CD4-positive, alpha-beta T cell treated with Interleukin-17A for 4 hours (primary cell): ENCODE measurements at places on chromosomes 2 and 18.

DNA sequence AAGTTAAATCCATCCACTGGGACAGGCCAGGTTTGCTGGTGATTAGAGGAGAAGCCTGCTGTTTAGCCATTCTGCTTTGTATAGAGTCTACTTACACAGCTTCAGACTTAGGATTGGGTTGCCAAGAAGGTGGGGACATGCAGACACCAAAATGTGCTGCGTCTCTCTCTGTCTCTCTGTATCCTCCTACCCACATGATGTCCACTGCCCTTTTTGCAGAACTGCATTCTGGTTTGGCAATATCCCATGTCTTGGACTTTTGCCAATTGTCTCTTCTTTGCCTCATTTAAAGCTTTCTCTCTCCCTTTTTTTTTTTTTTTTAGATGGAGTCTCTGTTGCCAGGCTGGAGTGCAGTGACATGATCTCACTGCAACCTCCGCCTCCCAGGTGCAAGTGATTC is 261.1 kb upstream of the FN1 start:
- no peak for DNase-seq

GRCh38 chr18:22489704-22490103 is 72.0 kb upstream of the CTAGE1 start:
- DNase-seq, result no peak

DNA sequence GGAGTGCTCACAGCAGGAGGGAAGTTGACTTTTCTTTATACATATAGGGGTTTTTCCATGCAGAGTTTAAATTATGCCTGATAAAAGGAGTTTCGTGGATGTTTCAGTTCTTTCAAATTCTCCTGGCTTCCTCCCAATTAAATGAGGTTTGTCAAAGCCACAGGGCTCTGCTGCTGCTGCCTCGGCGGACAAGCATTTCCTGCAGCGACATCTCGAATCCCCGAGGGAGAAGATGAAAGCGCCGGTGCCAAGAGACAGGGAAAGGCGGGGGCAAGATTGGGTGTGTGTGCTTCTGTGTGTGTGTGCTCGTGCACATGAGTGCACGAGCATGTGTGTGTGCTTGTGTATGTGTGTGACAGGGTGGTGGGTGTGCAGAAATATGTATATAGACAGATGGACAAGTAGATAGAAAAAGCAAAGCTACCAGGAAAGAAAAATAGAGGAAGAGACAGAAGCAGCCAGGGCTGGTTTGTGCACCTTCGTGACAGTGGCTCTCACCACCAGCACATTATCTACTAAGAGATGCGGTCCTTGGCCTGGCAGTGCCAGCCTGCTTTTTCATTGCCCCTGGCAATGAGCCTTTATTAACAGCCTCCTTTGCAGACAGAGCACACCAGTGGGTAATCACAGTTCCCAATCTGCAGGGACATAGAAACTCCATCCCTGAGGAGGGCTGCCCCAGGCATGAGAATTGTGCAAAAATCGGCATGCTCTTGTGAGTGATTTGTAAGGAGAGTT is 76.2 kb downstream of the CDK15 start:
- DNase-seq, result peak; percentile 17

DNA sequence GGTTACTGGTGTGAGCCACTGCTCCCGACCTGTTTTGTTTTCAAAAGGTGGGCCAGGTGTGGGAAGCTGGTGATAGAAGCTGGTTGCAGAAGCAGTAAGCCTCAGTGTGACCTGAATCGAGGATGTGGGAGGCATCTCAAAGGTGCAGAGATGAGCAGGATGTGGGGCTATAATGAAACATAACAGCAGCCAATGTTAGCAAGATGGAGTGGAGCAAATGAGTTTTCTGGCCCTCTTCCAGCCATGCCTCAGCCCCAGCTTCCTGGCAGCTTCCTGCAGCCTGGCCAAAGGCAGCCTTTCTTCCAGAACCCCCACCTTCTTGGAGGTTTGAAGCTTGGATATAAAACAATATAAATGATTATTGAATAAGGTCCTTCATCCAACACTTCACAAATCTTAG is 184.8 kb downstream of the NCK2 start:
- peak; percentile 80 for DNase-seq

DNA sequence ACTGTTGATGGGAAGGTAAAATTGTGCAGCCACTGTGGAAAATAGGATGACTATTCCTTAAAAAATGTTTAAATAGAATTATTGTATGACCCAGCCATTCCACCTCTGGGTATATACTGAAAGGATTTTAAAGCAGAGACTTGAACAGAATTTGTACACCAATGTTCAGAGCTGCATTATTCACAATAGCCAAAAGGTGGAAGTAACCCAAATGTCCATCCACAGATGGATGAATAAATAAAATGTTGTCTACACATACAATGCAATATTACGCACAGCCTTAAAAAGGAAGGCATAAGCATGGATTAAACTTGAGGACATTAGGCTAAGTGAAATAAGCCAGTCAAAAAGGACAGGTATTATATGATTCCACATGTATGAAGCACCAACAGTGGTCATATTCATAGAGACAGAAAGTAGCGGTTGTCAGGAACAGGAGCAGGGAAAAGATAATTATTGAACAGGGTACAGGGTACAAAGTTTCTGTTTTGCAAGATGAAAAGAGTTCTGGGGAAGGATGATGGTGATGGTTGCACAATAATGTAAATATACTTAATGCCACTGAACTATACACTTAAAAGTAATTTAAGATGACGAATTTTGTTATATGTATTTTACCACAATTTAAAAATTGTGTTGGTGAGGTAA is 39.4 kb downstream of the EVA1A start:
- no peak for DNase-seq

GRCh38 chr2:174748948-174749347 is 15.3 kb downstream of the CHRNA1 start:
- peak; percentile 85 for DNase-seq

- DNase-seq, result no peak
Observed at GRCh38 chr18:58576638-58577251, 52.1 kb downstream of the ALPK2 start.

DNA sequence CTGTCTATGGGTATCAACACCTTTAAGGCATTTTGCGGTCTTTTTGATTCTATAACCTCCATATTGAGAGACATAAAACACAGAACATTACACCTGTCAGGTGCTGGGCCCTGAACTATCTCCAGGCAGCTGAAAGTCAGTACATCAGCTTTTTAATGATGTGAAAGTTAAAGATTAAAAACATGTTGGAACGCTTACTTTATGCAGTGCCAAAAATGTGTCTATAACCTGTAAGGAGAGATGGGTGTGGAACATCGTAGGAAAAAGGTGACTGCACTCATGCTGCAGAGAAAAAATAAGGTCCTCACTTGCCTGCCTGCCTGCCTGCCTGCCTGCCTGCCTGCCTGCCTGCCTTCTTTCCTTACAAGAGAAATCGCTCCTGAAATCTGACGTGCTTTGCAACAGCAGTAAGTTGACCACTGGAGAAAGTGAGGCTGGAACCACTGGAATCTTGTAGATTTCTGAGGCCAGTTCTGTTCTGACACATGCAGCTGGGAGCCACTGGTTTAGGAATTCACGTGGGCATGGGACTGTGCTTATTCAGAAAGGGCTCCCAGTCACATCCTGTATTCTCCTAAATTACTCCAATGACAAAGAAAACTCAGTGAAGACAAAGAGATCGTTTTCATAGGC is 34.1 kb downstream of the BCL11A start:
- DNase-seq, result no peak

- DNase-seq, result no peak
Observed at GRCh38 chr2:30736461-30737325, 70.6 kb downstream of the CAPN13 start.

DNA sequence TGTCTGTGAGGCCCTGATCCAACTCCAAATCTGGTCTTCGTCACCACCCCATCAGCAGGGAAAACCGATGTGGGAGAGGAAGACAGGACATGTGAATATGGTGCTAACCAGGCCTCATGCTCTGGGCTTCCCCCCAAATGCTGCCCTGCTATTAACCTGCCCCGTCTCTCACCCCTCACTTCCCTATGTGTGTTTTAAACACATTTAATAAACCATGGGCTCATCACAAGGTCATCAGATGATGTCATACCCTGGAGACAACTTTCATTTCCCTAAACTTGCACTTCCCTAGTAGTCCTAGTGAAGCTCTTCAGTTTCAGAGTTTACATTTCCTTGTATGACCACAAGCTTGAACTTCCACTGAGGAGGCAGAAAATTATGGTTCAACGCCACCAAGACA is 49.9 kb downstream of the CD8B2 start:
- DNase-seq, result no peak

- no peak for DNase-seq
Observed at GRCh38 chr2:120833127-120833675, 97.5 kb downstream of the GLI2 start.

DNA sequence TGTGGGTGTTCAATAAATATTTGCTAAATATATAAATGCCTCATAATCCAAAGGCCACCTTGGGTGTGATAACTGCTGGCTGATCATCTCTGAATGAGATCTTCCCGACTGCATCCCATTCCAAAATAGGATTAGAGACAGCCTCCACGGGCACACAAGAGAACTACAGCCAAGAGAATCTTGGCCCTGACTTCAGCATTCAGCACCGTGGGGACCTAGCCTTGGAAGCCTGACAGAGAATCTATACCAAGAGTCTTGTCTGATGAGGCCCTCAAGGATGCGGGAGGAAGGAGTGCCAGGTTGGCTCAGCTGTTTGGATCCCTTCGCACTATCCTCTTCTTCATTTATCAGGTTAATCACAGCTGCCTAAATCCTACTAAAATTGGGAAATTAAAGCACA is 85.8 kb downstream of the RBM43 start:
- DNase-seq, result no peak

- no peak for DNase-seq
Observed at GRCh38 chr18:12741351-12741750, 38.5 kb downstream of the PSMG2 start.

DNA sequence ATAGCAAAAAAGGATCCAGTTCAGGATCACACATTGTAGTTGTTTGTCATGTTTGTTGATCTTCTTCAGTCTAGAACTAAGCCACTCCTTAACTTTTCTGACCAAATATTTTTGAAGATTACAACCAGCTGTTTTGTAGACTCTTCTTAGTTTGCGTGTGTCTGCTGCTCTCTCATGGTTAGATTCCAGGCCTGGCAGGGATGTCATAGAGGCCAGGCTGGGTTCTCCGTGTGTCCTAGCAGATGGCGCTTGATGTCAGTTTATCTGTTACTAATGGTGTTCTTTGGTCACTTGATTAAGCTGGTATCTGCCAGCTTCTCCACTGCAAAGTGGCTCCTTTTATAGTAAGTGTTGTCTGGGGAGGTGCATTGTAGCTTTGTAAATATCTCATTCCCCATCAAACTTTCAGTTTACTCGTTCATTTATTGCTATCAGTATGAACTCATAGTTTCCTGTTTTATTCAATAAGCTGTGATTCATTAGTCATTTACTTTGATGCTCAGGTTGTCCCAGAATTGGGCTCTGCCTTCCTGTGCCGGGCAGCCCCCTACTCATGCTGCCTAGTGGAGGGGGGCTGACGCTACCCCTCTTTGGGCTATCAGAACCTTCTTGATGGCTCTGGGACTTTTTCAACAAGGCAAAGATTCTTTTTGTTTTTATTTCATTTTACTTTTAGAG is 42.1 kb downstream of the GRHL1 start:
- DNase-seq, result no peak

- DNase-seq, result peak; percentile 99
Observed at GRCh38 chr2:70086838-70087701, at the start of gene PCBP1. PCBP1 (plus strand) TSS chr2:70087477; CDS start chr2:70087744, 267 bp downstream.

GRCh38 chr2:149004836-149005235 is 33.7 kb upstream of the LYPD6B start:
- DNase-seq, result no peak

- no peak for DNase-seq
Observed at GRCh38 chr2:223529696-223530095, 72.5 kb downstream of the SCG2 start.

GRCh38 chr2:42076357-42077225 is 28.8 kb downstream of the PKDCC start:
- DNase-seq, result no peak
